ENCODE measurements at places on chromosomes 2 and 18.

- DNase-seq = no peak
These were observed 10.0 kb downstream of the SH3BP4 start for GRCh38 chr2:234961784-234962183.

DNA sequence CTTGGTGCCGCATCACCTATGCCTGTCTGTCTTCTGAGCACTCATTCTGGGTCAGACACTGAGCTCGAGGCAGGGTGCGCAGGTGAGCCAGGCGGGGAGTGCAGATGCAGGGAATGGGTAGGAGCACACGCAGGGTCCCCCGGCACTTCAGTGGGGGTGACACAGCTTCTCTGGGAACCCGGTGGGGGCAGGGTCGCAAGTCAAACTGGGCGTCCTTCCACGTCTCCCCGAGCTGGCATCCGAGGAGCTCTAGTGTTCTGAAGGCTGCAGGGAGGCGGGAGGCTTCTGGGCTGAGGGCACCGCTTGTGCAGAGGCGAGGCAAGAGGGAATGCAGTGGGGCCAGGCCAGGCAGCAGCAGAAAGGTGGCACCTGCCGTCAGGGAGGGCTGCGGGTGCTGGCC is 86.0 kb downstream of the DGKD start:
- DNase-seq = no peak

DNA sequence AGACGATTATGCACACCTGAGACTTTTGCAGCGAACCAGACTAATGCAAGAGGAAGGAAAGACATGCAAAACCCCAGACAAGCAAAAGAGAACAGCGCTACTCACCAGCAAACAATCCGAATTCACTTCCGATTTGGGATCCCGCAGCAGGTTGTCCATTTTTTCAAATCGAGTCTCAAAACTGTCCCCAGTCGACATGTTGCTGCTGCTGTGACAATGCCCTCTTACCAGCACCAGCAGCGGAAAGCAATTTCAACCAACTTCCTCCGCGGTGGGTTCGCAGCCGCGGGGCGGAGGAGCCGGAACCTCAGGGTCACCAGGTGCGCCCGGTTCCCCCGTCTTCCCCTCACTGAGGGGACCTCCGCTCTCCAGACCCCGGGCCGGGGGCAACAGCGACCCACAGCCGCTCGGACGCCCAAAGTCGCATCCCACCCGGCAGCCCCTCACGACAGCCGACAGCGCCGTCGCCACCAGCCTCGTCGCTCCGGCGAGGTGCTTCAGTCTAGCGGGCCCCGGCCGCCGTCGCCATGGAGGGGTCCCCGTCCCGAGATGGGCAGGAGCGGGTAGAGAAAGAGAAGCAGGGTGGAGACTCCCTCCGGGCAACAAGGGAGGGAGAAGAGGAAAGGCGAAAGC is 784 bp downstream of the ROCK1 start:
- peak; percentile 30 for DNase-seq

GRCh38 chr2:36655453-36655852 is 41.1 kb upstream of the VIT start:
- DNase-seq = no peak

GRCh38 chr18:78976765-78977636 is 2.6 kb upstream of the SALL3 start:
- DNase-seq = no peak

- DNase-seq = no peak
These were observed 225.4 kb downstream of the LOXHD1 start for GRCh38 chr18:46431522-46432171.

DNA sequence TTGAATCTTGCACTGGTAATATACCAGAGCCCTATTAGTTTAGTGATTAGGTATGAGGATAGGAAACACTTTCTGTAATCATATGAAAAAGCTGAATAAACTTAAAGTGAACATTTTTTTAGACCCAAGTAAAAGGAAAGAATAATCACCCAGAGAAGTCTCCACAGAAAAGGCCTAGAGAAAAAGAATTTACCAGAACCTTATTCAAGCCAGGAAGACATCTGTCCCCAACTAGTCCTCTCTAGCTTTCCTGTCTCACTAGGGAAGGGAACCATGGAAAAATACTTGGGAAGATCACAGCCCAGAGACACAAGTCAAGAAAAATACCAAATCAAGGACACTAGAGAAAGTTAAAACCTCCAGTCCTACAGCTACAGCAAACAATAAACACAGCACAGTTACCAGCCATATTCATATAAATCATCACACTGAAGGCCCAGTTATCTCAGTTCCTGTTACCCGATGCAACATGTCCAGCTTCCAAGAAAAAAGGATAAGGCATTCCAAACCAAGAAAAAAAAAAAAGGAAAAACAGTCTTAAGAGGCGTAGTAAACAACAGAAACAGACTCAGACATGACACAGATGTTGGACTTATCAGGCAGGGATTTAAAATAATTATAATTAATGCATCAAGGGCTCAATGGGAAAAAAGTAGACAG is 461.5 kb downstream of the IRS1 start:
- DNase-seq = no peak

- DNase-seq = no peak
These were observed 98.7 kb downstream of the GRB14 start for GRCh38 chr2:164522561-164522981.

- no peak for DNase-seq
These were observed 415.2 kb upstream of the NETO1 start for GRCh38 chr18:73283032-73283431.
